Fibroblast of upper back skin (primary cell): ENCODE measurements at places on chromosomes 2 and 18.

DNA sequence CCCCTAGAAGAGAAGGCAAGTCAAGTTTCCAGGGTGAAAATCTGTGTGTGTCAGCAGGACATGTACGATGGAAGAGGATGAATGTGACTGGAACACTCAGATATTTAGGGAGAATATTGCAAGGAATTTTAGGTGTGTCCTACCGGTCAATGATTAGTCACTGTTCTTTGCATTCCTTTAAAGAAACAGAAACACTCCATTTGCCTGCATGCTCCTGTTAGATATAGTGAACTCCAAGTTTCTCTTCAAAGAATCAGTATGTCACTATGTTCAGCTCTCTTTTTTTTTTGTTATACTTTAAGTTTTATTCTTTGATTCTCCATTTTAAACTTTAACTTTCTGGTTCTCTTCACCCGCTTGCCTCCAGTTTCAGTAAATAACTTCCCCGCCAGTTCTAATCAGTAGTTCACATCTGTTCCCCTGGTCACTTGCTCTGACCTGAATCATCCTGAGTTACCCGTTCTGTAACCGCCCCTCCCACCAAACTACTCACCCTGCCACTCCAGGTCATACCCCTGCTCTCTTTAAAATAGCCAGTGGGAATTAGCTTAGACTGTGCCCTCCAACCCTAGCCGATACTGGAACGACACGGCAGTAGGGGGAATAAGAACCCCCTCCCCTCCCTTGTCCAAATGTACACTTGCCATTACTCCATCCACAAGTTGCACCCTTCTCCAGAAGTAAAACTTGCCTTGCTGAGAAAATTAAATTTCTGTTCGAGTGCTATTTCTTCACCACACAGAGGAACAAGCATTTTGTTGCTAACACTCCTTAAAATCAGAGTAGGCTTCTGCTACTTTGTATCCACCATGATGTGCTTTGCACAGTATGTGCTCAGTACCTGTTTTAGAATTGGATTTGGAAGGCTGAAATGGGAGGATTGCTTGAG lies 268.4 kb downstream of the METTL4 start:
- peak; percentile 69 for DNase-seq

DNA sequence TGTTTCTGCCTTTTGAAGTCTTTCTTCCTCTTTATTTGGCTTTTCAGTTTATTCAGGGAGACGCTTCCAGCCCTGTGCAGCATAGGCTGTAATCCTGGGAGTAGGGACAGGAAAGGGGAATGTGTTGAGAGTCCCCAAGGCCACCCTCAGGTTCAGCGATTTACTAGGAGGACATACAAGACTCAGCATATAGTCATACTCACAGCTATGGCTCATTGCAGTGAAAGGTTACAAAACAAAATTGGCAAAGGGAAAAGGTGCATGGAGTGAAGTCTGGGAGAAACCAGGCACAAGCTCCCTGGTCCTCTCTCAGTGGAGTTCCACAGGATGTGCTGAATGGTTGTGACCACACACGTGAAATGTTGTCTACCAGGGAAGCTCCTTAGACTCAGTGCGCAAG lies 49.6 kb upstream of the ZNF638 start:
- DNase-seq, result no peak

GRCh38 chr2:71455741-71456569 lies 2.6 kb downstream of the DYSF start:
- peak; percentile 52 for DNase-seq

DNA sequence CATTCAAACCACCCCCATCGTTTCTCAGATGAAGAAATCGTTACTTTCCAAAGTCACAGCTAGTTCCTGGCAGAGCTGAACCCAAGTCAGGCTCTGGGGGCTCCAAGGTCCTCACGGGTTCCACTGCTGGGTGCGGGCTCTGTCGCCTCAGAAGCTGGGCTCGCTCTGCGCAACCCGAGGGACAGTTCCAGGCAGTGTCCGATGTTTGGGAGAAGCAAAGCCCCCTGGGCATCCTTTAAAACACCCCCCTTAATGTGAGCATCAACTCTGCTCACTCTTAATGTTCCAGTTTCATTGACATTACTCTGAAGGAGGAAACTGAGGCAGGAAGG lies 796 bp downstream of the AOX1 start:
- no peak for DNase-seq

GRCh38 chr18:55830544-55830943 lies 242.6 kb upstream of the TCF4 start:
- DNase-seq, result no peak

DNA sequence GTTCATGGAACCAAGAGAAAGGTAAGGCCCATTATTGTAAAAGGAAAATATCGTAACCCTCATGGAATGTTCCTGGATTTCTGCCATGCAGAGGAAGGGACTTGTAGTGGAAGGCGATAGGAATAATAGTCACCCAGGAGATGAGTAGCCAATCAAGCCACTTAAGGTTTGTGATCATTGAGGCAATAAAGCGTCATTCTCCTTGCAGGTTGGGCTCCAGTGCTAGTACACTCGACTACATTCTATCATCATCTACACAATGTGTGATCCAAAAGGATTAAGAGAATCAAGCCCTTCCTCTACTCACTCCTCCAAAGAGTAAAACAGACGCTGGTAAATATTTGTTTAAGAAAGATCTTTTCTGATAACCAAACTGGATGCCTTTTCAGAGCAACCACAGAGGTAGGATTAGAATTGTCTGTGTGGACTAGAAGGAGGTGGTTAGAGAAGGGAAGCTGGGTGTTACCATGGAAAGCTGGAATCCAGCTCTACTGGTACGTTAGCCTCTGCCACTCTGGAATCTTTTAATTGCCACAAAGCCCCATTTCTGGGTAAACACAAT lies 245.7 kb downstream of the IKZF2 start:
- no peak for DNase-seq

DNA sequence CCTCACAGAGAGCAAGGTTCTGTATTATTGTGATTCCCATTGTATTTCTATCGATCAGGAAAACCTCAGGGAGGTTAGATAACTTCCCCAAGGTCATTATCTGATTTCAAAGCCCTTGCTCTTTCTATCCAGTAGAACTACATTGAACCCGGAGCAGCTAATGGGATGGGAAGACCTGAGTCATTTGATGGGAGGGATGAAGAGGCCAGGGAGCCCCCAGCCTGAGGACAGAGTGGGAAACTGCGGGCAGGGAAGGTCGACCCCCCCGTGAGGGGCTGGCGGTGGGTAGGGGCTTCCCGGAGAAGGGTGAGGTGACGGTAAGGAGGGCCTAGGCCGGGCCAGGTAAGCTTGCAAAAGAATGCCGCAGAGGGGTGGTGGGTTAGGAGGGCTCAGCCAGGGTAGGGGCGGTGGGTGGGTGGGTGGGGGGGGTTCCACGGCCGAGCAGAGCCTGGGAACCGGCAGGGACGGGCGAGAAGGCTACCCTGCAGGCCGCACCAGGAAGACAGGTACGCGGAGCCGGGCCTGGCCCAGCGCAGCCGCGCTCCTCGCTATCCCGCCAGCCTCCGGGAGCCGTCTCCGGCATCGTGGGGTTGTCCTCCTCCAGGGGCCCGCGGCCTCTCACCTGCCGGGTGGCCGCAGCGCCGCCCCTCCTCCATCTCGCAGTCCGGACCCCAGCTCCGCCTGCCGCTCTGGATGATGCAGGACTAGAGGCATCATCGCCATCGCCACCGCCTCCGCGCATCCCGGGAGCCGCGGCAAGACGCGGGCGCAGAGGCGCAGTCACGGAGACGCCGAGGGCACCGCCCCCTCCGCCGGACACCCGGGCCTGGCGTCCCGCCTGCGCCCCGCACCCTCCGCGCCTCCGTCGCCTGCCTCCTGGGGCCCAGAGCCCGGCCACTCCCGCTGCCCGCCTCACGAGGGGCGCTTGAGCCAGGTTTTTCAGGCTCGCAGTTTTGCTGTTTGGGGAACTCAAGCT lies at the start of gene GPR75:
TSS of gene GPR75 (minus strand) at position 762 of the 976 bp plus-strand sequence. CDS start 5,211 bp downstream, outside the sequence.
- peak; percentile 7 for DNase-seq
